ENCODE measurements at places on chromosomes 12 and 14.

- H3K4me3 ChIP-seq, result no peak overlapping the region
- no peaks in the 10 kb centered on the region for H3K36me3 ChIP-seq
- H3K4me1 ChIP-seq, result no peaks in the 10 kb centered on the region
- DNase-seq, result no peak
Measured at GRCh38 chr14:98103705-98104104, 1168.3 kb downstream of the BCL11B start.

- H3K4me1 ChIP-seq, result peaks cover 46% of the 10 kb centered on the region
- no peaks in the 10 kb centered on the region for H3K27me3 ChIP-seq
- peak; percentile 76 for DNase-seq
- H3K36me3 ChIP-seq, result no peaks in the 10 kb centered on the region
Measured at GRCh38 chr12:31000751-31001150, 72.9 kb upstream of the DDX11 start.

DNA sequence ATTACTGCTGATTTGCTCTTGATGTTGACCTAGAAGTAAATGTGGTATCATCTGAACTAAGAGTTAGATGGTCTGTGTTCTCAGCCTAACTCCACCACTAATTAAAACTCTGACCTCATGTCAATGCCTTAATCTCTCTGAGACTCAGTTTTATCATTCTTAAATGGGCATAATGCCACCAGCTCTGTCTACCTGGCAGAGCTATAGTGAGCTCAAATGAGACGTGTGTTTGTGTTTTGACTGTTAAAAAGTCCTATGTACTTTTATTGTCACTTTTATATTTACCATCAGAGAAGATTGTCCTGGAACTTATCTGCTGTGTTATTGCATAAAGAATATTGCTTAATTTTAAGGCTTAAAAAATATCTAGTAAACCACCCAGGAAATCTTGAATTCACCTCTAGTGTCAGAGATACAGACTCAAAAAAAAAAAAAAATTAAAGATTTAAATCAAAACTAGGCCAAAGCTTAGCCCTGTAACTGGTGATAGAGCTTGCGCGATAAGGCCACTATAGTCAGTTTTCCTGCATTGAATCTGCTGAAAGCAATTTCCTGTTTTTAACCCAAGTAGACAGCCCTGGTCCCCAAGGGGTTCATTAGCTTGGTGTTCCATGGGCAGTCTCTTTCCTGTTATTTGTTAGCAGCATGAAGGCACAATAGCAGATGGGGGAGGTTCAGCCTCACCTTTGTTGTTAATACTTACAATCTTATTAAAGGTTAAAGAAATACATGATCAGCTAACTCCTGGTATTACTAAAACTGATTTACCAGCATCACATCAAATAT, 261.8 kb downstream of the ATP23 start:
- H3K27ac ChIP-seq, result no peak overlapping the region
- H3K4me1 ChIP-seq, result no peaks in the 10 kb centered on the region
- peaks cover 4% of the 10 kb centered on the region for H3K27me3 ChIP-seq
- no peak overlapping the region for H3K4me3 ChIP-seq

DNA sequence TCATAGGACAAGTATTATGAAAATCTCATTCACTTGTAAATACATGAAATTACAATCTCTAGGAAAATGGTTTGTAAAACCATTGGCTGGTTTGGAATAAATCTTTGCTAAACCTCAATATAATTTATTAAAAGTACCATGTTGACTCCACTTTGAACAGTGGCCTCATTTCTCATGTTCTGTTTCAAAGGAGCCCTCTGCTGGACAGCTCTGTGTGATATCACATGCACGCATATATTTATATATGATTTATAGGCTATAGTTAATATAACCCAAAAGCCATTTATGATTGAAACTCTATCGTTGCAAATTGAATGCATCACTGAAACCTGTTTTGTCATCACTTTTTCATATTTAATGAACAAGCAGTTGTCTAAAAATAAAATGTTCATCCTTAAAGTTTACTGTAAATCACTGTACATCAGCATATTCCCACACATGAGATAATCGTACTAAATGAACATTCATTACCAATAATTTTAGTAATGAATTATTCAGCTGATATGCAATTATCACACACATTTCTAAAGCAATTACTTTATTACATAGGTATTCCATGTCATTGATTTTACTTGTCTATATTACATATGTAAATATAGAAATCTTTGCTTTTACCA, 493.8 kb downstream of the NPAS3 start:
- no peaks in the 10 kb centered on the region for H3K36me3 ChIP-seq
- no peak overlapping the region for H3K27ac ChIP-seq
- peaks cover 12% of the 10 kb centered on the region for H3K4me1 ChIP-seq
- peak; percentile 71 for DNase-seq
- H3K4me3 ChIP-seq, result no peak overlapping the region

- no peaks in the 10 kb centered on the region for H3K36me3 ChIP-seq
- no peak overlapping the region for H3K27ac ChIP-seq
- H3K4me3 ChIP-seq, result no peak overlapping the region
- peaks cover 43% of the 10 kb centered on the region for H3K4me1 ChIP-seq
Measured at GRCh38 chr12:105334001-105334400, 3.5 kb downstream of the C12orf75 start.

Measured in PC-3 (cell line).